Activated CD8-positive, alpha-beta T cell treated with anti-CD3 and anti-CD28 coated beads for 36 hours (primary cell): ENCODE measurements at places on chromosomes 1 and 21. TPM values are rescaled to one million over a fixed set of nuclear protein-coding genes. Genes with fewer than 3 reads are reported as not detected.

OMA1 gene
- total RNA-seq = 14.7 TPM

GRCh38 chr1:207648334-207649209, 3.6 kb downstream of the CR1L start:
- H3K4me3 ChIP-seq = no peak overlapping the region
- no peak for DNase-seq
- H3K36me3 ChIP-seq = no peaks in the 10 kb centered on the region
- peaks cover 14% of the 10 kb centered on the region for H3K4me1 ChIP-seq

GRCh38 chr1:161260376-161261260, 2.1 kb downstream of the PCP4L1 start:
- H3K4me1 ChIP-seq = peaks cover 8% of the 10 kb centered on the region
- H3K27me3 ChIP-seq = peaks cover 50% of the 10 kb centered on the region
- no peak overlapping the region for H3K27ac ChIP-seq
- no peak for DNase-seq
- H3K36me3 ChIP-seq = peaks cover 14% of the 10 kb centered on the region

DNA sequence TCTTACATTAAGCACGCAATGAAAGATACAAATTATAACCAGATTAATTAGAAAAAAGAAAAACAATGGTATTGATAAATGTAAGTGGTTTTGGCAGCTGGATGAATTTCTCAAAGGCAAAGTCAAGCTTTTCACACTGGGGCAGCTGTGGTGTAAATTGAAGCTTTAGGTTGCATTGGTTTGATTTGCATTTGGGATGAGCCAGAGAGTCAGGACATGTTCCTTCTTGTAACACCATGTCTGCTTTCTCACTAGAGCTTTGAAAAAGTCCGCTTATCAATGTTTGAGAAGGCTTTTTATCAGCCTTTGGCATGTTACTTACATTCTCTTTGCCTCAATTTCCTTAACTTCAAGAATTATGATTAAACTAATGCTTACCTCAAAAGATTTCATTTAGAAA, 173.9 kb downstream of the GPATCH2 start:
- no peak overlapping the region for H3K4me3 ChIP-seq
- H3K27me3 ChIP-seq = no peaks in the 10 kb centered on the region
- H3K36me3 ChIP-seq = peaks cover 11% of the 10 kb centered on the region
- no peak overlapping the region for H3K27ac ChIP-seq
- H3K4me1 ChIP-seq = no peaks in the 10 kb centered on the region
- DNase-seq = no peak

UMODL1 gene
- not detected for total RNA-seq

VSIG8 gene
- not detected for total RNA-seq

ZNF436 gene
- total RNA-seq = 5.8 TPM

HSD3B2 gene
- total RNA-seq = not detected
